ENCODE measurements at places on chromosomes 13 and 19. TPM values are rescaled to one million over a fixed set of nuclear protein-coding genes. Genes with fewer than 3 reads are reported as not detected.

- no peak for DNase-seq
Measured at GRCh38 chr13:109789262-109789661, 2.9 kb upstream of the IRS2 start.

GRCh38 chr19:41298348-41298964, 11.5 kb upstream of the CCDC97 start:
- DNase-seq, result peak; percentile 55

GRCh38 chr19:42113641-42114348, 18.5 kb downstream of the POU2F2 start:
- no peak for DNase-seq

The CEACAM21 gene
- 29.2 TPM for total RNA-seq

- DNase-seq, result no peak
Measured at GRCh38 chr19:5086230-5086629, 117.3 kb downstream of the KDM4B start.

- no peak for DNase-seq
Measured at GRCh38 chr13:29800687-29801086, 49.7 kb downstream of the UBL3 start.

The MCEMP1 gene
- not detected for total RNA-seq

The MBD3L2 gene
- not detected for total RNA-seq

- no peak for DNase-seq
Measured at GRCh38 chr13:59112221-59112718, 1051.5 kb downstream of the DIAPH3 start.

GRCh38 chr19:50639121-50640112, at the start of gene SYT3:
TSS of gene SYT3 (minus strand) at chr19:50639881. CDS start at chr19:50637411, 2,470 bp downstream.
- no peak for DNase-seq

DNA sequence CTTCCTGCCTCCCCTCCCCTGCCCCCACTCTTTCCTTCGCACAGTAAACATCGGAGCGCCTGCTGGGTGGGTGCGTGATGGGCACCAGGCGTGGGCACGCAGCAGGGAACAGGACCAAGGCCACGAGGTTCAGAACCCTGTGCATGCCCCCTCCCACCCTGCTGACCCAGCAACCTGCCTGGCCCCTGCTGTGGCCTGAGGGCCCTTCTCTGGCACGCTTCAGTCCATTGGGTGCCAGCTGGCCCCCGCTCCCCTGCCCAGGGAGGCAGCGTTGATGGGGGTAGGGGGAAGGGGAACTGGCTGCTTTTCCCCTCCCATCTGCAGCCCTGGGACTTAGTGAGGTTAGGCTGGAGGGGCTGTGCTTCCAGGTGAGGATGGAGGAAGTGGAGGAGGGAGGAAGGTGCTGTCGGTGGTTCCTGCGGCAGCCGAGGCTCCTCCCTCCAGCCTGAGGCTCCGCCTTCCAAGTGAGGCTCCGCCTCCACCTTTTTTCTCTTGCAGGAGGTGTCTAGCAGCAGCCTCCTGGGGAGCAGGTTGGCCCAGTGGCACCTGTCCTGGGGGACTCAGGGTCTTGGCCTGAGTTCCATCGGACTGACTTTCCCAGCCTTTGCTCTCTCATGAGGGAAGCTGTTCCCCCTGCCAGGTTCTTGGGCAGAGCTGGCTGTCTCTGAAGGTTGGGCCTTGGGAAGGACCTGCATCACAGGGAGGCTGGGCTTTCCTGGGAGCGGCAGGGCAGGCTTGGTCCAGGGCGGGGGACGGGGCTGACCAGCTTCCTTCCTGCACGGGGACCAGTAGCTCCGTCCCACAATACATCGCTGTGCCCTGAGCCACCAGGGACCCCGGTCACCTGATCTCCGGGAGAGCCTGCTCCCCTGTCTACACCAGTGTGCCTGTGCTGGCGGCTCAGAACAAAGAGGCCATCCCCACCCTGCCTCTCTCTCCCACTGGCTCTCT, 7.3 kb downstream of the PIAS4 start:
- no peak for DNase-seq

The ZNF627 gene
- total RNA-seq, result 5.7 TPM

The PSG11 gene
- not detected for total RNA-seq

DNA sequence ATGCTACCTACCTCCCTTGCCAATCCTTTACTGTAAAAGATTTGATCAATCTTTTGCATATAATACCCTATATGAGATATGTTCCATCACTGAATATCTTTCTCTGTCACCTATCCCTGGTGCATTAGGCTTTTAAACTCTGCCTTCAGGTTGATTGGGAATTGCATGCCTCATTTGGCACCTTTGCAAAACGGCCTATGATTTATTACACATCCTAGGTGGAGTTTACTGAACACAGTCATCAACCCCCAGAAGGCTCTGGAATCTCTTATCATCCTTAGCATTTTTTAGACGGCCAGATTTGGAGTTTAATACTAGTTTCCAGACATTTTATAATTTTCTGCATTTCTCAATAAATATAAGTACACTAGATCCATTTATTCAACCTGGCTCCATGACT, 448.4 kb upstream of the SLC10A2 start:
- no peak for DNase-seq

The PRDX2 gene
- 183 TPM for total RNA-seq

DNA sequence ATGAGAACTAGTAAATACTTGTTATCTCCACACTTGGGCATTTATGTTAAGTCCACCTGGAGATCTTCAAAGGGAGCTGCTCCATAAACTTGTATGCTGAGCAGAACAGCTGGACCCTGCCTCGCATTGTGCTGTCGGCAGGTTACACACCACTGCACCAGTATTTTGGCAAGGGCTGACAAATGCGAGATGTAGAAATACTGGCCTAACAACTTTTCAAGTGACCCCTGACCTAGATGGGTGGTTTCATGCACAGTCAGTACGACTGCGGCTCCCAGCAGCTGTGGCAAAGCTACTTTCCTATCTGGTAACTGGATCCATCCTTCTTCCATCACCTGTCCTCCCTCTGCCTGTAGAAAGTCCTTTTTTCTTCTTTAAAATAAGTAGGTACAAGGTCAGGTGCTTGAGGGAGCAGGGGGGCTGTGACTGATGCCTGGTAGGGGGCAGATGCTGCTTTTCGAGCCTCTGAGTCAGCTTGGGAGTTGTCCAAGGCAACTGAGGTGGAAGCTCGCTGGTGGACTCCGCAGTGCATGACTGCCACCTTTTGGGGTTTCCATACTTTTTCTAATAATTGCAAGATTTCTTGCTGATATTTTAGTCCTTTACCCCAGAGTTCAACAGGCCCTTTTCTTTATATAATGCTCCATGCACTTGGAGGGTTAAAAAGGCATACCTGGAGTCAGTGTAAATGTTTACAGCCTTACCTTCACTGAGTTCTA, 86.8 kb downstream of the SLC25A15 start:
- no peak for DNase-seq

DNA sequence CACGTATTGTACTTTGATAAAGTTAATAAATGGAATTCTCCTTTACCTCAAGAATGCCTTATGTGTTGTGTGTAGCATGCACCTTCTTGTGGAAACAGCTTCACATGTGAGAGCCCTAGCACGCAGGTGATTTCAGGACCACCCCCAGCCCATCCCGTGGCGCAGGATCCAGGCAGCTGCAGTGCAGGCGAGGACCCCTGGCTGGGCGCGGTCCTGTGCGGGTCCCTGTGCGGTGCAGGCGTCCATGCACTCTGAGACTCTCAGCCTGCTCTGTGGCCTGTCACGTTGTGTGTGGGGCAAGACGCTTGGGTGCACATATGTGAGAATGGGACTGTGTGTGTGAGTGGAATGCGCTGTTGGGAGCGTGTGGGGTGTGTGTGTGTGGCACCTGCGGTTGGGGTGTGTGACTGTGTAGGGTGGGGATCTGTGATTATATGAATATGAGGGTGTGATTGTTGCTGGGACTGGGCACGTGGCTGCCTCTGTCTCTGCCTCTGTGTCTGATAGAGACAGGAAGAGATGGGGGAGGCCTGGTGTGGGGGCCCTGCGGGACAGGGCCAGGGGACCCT, 30.8 kb downstream of the WTIP start:
- DNase-seq, result no peak

DNA sequence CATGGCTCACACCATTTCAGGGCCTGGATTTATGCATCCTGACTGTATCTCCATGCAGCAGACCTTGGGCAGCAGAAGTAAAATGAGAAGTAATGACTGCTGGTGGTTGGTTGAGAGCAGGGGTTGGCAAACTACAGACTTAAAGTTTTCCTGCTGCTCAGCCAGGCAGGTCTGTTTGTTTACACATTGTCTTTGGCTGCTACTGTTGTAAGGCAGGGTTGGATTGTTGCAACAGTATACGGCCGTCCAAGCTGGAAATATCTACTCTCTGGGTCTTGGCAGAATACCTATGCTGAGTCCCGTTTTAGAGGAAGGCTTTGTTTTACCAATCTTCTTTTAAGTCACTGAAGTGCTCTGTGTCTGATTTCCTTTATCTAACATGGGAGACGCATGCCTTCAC, 13.5 kb downstream of the SNRNP70 start:
- no peak for DNase-seq

DNA sequence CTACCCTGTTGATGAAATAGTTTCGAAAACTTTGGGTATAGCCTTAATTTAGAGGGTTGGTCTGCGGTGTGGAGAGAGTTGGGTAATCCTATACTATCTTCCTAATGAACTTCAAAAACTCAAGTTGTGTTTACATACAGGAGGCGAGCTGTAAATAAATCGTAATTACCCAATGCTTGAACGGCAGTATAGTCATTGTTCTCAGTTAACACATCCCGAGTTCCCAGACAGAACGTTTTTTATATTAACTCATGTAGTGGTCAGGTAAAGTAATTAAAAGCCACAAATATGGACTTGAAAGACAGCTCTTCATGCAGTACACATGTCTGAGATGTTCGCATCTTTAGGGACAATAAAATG, 1.5 kb downstream of the PDS5B start:
- DNase-seq, result no peak

- DNase-seq, result peak; percentile 65
Measured at GRCh38 chr19:19224852-19225494, 13.2 kb downstream of the NCAN start.

The TTYH1 gene
- 0.66 TPM for total RNA-seq

DNA sequence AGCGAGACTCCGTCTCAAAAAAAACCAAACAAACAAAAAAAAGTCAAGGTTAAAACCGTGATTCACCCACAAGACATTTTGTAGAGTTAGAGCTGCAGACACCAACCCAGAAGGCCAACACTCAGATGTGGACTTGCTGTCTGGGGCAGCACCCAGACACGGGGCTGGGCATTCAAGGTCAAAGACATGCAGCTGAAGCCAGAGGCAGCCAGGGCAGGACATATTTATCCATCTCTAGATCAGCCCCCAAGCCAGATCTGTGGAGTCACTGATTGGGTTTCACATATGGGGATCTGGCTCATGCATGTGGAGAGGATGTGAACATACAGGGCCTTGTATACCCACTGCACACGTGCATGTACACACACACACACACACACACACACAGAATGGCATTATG, 3.6 kb downstream of the KLK15 start:
- DNase-seq, result no peak

DNA sequence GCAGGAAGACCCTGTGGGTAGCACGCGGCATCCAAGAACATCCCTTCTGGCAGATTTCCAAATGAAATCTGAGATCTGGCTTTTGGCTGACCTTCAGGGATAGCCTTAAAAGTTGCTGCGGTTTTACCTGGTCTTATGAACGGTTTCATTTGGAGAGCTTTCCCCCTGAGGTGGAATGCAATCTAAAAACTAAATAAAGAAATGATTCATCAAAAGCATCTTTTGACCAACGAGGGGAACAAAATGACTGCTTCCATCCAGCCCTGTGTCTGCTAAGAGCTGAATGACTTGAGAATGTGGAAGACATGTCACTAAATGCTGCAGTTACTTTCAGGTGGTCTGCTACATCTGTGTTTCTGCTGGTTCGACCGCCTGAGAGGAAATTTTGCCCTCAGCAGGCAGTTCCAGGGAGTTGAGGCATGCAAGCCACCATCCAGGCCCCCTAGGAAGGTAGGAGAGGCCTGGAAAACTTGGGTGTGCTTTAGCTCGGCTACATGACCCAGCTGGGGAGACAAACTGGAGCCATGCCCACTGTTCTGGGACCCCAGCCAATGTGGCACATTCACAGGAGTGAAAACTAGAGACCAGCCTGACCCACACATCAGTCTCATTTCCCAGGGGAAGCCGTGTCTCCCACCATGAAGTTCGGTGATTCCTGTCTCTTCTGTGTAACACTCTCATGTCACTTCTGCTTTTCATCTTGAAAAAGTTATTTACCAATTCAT, 175.1 kb upstream of the KL start:
- DNase-seq, result no peak

The CFAP97D2 gene
- not detected for total RNA-seq

DNA sequence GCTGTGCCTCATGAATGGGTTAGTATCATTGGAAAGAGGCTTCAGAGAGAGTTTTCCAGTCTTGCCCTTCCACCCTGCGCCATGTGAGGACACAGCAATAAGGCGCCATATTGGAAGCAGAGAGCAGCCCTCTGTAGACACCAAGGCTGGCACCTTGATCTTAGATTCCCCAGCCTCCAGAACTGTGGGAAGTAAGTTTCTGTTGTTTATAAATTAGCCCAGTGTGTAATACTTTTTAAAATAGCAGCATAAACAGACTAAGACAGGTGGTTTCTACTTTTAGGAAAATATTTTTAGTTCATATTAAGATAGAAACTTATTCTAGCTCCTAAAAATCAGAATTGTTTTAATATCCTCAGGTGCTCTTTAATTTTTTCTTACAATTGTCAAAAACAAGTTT, 117.9 kb downstream of the TM9SF2 start:
- DNase-seq, result no peak

The EBI3 gene
- 14.8 TPM for total RNA-seq

The IPO5 gene
- 225 TPM for total RNA-seq

The GRIN2D gene
- total RNA-seq, result 0.13 TPM

DNA sequence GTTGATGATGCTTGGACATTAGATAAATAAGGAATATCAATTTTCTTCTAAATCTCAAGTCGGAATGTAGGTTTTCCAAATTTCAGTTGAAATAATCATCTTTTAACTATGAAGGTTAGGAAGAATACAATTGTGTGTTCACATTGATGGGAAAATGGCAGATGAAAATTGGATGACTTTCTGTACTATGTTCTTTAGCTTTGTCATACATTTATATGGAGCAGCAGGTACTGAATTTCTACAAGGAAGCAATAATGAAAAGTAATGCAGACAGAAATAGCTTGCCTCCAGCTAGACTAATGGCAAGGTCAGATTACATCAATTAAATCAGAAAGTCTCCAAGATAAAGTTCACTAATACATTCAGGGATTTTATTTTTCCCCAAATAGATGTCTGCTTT, 1423.7 kb upstream of the PCDH20 start:
- DNase-seq, result no peak

DNA sequence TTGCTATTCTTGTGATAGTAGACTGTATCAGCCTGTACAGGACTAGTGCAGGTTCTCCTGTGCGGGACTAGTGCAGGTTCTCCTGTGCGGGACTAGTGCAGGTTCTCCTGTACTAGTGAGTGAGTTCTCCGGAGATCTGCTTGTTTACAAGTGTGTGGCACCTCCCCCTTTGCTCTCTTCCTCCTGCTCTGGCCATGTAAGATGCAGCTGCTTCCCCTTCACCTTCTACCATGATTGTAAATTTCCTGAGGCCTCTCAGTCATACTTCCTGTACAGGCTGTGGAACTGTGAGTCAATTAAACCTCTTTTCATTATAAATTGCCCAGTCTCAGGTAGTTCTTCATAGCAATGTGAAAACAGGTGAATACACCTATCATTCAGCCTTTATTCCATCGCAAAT, 289.6 kb downstream of the TEX29 start:
- no peak for DNase-seq

GRCh38 chr13:101453784-101454201, 1.3 kb downstream of the ITGBL1 start:
- no peak for DNase-seq

The RXFP2 gene
- not detected for total RNA-seq

The KLF1 gene
- total RNA-seq, result 0.90 TPM

GRCh38 chr13:33849211-33849610, 31.3 kb downstream of the RFC3 start:
- no peak for DNase-seq

Measured in CD8-positive, alpha-beta memory T cell (primary cell).